ENCODE measurements at places on chromosomes 5 and 9.

- DNase-seq = no peak
Measured at GRCh38 chr5:122420091-122420490, 108.1 kb downstream of the SNCAIP start.

GRCh38 chr9:129081388-129081904 is 535 bp downstream of the DOLPP1 start:
- DNase-seq = no peak

DNA sequence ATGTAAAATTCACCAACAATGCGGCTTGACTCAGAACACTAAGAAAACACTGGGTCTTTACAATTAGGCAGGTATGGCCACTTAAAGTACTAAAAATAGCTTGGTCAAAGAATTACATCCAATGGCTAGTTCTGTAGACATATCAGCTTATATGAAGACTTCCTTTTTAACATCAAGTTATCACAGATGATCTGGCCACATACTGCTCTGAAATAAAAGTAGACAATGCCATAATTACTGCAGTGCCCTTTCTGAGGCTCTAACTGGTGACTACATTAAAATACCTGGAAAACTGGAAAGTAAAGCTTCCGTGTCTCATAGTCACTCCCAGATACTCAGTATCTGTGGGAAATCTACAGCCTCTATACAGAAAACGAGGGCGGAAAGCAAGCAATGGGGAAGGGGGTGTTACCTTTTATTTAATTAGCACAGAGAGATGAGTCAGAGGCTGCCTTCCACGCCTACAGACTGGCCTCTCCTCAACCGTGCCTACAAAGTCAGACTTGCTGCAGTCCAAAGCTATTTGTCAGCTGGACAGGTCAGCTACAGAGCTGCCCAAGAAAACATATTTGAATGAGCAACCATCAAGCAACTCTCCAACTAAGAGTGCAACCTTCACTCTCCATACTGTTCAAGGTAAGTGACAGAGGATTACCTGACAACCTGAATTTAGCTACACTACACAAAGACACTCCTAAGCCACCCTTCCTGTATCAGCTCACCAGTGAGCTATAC is 8.7 kb downstream of the SERINC5 start:
- DNase-seq = peak; percentile 86

GRCh38 chr5:171549274-171549673 is 129.8 kb downstream of the FGF18 start:
- no peak for DNase-seq

DNA sequence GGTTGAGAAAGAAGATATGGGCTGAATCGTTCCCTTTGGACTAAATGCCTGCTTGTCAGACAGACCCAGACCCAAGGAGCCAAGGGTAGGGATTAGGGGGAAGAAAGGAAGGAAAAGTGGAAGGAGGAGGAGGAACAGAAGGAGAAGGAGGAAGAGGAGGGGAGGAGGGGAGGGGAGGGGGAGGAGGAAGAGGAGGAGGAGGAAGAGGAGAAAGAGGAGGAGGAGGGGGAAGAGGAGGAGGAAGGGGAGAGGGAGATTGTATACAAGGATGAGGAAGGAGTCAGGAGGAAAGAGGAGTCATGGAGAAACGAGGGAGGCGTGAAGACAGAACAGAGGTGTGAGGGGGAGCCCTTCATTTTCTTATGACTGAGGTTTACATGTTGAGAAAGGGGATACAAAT is 46.9 kb upstream of the DNAH5 start:
- DNase-seq = no peak

DNA sequence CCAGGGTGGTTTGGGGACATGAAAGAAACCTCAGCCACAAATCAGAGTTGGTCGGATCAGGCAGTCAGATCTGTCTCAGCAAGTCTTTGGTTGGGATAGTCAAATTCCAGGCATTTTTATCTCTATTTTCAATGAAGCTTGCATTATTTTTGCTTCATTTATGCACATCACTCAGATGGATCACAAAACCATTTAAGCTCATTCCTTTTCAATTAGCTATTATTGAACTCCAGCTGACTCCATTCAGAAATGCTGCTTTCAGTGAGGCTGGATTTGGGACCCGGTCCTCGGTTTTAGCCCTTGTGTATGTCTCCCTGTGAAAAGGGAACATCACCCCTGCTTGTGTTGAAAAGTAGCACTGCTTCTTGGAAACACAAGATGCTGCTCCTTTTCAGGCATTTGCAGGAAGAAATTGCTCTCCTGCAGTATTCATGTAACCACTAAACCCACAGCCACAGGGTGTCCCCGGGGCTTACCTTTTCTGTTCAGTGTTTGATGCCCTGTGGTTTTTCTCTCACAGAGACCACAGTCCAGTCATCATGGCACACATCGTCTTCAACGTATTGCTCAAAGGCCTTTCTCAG is 232.9 kb downstream of the NFIB start:
- DNase-seq = no peak

GRCh38 chr9:130666393-130667119 is 2.2 kb downstream of the PRDM12 start:
- no peak for DNase-seq

- no peak for DNase-seq
Measured at GRCh38 chr9:17742067-17742466, 163.2 kb downstream of the SH3GL2 start.

DNA sequence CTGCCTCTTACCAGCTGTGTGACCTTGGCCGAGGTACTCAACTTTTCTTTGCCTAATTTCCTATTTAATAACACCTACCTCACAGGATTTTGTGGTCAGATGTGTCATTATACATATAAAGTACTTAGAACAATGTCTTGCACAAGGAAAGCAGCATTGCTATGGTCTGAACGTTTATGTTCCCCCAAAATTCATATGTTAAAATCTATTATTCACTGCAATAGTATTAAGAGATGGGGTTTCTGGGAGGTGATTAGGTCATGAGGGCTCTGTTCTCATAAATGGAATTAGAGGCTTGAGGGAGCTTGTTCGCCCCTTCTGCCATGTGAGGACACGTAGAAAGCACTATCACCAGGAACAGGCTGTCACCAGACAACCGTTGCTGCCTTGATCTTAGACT is 10.9 kb upstream of the RNF145 start:
- no peak for DNase-seq

- no peak for DNase-seq
Measured at GRCh38 chr9:91995000-91995655, 45.1 kb upstream of the ROR2 start.

GRCh38 chr5:94432499-94432898 is 185.9 kb downstream of the KIAA0825 start:
- peak; percentile 87 for DNase-seq

DNA sequence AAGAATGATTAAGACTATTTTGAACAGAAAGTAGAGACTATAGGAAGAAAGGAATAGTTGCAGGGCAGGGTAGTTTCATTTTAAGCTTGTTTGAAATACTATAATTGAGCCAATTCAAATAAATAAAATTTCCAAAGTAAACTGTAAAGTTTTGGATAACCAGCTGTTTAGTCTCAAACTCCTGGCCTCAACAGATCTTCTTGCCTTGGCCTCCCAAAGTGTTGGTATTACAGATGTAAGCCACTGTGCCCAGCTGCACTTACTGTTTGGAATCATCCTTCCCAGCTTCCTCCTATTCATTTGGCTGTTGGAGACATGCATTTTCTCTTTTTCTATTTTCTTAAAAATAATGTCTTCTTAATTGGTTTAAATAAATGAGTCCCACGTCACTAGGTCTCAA is 231.0 kb downstream of the NNT start:
- DNase-seq = no peak

DNA sequence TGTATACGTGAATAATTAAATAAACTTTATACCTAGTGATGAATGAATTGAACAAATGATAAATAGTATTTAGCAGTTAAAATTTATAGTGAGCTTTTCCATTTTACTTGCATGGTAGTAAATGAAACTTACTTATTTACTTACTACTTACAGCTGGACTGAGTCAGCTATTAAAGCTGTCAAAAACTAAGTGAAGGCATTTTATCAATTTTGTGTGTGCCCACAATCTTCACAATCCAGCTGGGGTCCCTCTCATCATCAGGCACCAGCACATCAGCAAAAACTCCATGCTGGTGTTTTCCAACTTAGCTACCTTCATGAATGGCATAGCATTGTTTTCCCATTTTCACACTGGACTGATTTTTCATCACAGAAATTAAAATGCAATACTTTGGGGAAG is 81.1 kb downstream of the SAXO1 start:
- no peak for DNase-seq

GRCh38 chr5:174500636-174501035 is 223.7 kb upstream of the MSX2 start:
- no peak for DNase-seq

DNA sequence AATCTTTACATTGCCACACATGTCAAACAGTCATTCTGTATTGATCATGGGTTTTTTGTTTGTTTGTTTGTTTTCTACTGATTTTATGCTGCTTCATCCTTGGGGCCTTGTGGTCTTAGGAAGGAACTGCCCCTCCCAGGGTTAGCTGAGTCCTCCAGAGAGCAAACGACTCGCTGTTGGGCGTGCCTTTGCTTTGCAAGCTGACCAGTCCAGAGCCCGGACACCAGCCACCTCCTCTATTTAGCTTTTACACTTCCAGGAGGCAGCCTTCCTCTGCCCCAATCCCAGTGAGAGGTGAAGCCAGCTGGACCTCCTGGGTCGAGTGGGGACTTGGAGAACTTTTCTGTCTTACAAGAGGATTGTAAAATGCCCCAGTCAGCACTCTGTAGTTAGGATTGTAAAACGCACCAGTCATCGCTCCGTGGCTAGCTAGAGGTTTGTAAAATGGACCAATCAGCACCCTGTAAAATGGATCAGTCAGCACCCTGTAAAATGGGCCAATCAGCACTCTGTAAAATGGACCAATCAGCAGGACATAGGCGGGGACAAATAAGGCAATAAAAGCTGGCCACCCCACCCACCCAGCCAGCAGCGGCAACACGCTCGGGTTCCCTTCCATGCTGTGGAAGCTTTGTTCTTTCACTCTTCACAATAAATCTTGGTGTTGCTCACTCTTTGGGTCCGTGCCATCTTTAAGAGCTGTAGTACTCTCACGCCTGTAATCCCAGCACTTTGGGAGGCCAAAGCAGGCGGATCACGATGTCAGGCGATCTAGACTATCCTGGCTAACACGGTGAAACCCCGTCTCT is 154.4 kb downstream of the ERCC6L2 start:
- no peak for DNase-seq

GRCh38 chr5:158951436-158952247 is 148.1 kb downstream of the EBF1 start:
- DNase-seq = no peak

GRCh38 chr9:38157711-38158110 is 88.7 kb upstream of the SHB start:
- no peak for DNase-seq

GRCh38 chr5:173806270-173807035 is 81.7 kb upstream of the CPEB4 start:
- DNase-seq = no peak

GRCh38 chr9:123550012-123550411 is 194.0 kb downstream of the CRB2 start:
- no peak for DNase-seq

DNA sequence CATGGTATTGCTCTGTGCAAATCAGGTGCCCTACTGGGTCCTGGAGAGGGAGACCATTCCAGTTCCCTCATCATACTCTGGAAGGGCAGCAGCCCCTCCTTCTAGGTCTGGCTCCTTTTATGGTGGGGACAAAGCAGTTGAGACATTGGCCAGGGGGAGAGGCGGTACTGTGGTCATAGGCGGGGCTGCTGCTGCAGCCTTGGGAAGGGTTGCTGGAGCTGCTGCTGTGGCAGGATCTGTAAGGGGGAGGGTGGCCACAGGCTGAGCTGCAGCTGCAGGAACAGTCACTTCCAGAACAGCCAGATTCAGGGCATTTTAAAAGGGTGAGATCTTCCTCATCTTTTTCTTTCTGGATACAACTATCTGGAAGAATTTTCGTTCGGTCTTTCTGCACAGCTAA is 233.0 kb upstream of the SGCD start:
- no peak for DNase-seq

DNA sequence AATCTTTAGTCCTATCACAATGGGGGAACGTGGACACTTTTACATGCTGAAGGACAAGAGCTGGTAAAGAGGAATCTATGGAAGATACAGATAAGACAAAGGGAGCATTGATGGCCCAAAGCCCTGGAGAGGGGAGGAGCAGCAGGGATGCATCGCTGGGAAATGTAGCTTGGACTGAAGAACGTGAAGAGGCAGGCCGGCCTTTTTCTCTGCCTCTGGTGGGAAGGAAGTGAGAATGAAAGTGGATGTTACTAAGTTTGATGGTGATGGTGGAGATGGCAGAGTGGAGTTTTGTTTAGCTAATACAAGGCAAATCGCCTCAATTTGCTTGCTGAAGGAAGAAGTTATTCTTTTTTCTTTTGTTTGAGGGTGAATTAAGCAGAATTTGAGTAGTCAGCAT is 124.6 kb upstream of the TAF11L2 start:
- no peak for DNase-seq

DNA sequence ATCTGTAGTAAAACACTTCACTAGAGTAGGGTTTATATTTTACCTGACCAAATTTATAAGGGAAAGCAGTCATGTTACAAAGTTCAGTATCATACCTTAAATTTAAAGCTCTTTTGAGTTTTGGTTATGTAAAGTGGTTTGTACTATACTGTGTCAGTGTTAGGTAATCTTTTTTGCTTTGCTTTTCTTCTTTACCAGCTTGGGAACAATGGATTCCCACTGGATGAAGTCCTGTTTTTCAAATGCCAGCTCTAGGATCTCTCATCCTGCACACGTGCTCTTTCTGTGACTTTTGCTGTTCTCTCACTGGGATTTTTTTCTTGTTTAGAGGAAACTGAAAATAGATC is 15.9 kb downstream of the CYSTM1 start:
- no peak for DNase-seq

DNA sequence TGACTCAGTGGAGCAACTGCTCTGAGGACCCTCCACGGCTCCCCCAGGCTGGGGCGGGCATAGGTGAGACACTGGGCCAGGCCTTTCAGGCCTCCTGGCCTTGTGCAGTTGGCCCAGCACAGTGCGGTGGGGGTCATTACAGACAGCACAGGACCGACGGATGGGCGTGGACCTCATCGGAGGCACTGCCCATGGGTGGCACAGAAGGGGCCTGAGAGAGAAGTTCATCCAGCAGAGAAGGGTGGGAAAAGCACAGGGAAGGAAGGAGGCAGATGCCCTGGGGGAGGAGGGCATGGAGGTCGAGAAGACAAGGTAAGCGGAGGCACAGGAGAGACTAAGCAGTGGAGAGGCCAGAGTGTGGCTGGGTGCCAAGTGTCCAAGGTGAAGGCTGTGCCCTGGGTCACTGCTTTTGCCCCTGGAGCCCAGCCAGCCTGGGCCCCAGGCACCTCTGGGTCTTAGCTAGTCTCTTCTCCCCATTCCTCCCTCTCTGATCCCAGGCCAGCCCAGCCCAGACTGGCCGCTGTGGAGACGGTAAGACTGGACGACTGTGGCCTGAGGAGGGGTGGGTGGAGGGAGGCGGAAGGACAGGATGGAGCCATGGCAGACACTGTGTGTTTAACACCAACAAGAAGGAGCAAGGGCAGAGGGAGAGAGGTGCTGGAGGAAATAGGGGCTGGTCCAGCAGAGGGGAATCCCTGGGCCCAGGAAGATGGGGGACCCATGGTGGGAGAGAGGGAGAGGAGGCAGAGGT is 5.7 kb downstream of the IL3 start:
- no peak for DNase-seq

DNA sequence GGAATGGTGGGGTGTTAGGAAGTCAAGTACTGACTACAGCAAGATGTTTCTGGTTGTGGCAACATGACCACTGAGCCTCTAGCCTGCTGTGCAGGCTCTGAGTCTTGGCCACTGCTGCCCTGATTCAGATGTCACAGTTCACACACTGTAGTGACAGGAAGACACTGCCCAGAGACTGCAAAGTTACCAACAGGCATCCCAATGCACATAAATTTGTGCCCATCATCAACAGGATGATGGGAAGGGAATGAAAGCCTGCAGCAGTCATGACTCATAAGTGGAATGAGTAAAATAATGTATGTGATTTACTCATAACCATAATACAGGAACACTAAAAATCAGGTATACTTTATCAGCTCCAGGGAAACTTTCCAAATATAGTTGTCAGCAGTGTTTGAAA is 251.6 kb upstream of the HAPLN1 start:
- DNase-seq = no peak
